ENCODE measurements at places on chromosomes 6 and 20.

GRCh38 chr6:132505158-132505557 lies 7.8 kb downstream of the STX7 start:
- DNase-seq = no peak

GRCh38 chr20:35950093-35950492 lies 4.2 kb downstream of the SCAND1 start:
- no peak for DNase-seq

- no peak for DNase-seq
These were observed 209.9 kb downstream of the PTPRK start for GRCh38 chr6:128310451-128310850.

DNA sequence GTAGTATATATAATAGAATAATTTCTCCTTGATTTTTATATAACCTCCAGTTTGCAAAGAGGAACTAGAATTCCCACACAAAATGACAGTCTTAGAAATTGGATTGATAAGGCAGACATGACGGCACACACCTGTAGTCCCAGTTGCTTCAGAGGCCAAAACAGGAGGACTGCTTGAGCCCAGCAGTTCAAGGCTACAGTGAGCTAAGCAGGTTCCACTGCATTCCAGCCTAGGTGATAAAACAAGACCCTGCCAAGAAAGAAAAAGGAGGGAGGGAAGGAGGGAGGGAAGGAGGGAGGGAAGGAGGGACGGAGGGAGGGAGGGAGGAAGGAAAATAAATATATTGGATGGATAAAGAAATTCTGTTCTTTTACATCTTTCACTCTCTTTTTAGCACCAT lies 77.6 kb upstream of the SASH1 start:
- no peak for DNase-seq

GRCh38 chr20:34311118-34312023 lies 8.2 kb upstream of the AHCY start:
- DNase-seq = no peak
